Gastroesophageal sphincter (tissue), 4 donors: ENCODE measurements at places on chromosomes 12 and 14. TPM values are rescaled to one million over a fixed set of nuclear protein-coding genes. Genes with fewer than 3 reads are reported as not detected.

- H3K27ac ChIP-seq = no peak overlapping the region
- H3K27me3 ChIP-seq = peaks cover 13% of the 10 kb centered on the region
- no peaks in the 10 kb centered on the region for H3K4me1 ChIP-seq
Observed at GRCh38 chr12:57614948-57615500, 3.8 kb downstream of the ARHGEF25 start.

DNA sequence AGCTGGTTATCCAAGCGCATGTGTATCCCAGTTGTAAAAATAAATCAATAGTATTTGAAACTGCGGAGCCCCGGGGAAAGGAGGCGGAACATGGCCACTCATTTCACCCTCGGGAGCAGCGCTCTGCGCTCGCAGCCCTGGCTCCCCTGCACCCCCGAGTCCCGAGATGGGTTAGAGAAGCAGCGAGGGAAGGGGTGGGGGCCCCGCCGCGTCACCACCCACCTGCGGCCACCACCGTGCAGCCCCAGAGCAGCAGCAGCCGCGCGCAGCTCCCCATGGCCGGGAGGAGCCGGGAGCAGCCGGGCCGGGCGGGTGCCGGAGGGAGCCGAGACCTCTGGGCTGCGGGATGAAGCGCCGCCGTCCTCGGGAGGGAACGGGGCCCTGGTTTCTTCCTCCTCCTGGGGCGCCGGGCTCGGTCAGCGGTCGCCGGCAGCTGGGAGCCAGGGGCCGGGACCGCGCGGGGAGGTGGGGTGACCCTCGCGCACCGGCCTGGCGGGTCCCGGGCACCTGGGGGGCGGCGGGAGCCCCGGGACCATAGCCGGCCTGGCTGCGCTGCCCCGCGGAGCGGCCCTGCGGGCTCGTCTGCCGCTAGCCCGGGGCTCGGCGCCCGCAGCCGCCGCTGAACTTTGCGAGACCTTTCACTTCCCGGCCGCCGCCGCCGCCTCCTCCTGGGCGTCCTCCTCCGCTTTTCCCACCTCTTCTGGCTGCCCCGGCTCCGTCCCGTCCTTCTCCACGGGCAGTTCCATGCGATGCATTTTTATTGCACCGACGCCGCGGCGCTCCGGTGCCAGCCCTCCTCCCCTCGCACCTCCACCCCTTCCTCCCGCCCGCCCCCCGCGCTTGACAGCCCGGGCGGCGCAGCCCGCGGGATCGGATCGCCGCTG, at the start of gene NTN4:
Gene NTN4, minus strand, starts transcription at position 732 of the 884 bp plus-strand sequence. Its CDS starts 455 bp downstream, at position 277.
- no peaks in the 10 kb centered on the region for H3K27me3 ChIP-seq
- peak within 1 kb of the TSS; percentile 91 for H3K4me3 ChIP-seq
- H3K36me3 ChIP-seq = peaks cover 6% of the 10 kb centered on the region
- ATAC-seq = peak; percentile 67
- H3K4me1 ChIP-seq = peaks cover 18% of the 10 kb centered on the region

DNA sequence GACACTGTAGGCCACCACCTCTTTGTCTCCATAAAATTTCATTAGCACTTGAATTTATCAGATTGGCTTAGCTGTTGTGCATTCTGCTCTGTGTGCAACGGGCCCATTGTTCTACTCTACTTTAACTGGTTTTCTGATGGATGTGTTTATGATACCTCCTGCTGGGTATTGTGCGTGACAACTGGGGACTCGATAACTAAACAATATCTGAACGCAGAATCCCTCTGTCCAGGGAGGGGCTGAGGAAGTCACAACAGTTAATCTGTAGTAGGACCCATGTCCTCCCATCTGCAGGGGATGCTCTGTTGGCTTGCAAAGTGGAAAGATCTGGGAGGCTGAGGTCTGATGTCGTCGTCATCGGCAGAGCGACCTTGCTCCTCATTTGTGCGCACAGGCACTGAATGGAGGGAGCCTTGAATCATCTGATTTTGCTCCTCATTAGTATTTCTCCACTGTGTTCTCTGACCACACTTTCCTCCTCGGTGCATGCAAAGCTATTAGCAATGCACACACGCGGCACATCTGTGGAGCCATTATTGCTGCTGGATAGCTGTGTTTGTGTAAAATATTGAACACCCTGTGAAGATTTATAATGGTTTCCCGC, 422.5 kb downstream of the NRXN3 start:
- peaks cover 6% of the 10 kb centered on the region for H3K27me3 ChIP-seq
- no peak for ATAC-seq
- H3K27ac ChIP-seq = no peak overlapping the region

DNA sequence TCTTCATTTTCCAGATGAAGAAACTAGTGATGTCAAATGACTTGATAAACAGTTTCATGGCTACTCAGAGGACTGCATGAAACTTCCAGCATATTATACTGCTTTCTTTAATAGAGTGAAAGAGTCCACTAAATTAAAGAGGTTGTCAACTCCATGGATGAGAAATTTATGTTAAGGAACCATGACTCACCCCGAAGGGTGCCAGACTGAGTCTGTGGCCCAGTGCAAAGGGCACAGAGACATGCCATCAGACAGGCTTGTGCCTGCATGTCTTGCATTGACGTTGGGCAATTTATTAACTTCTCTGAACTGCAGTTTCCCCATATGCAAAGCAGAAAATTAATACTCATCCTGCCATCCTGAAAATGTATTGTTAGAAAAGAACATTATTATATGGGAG, 382.4 kb downstream of the APAF1 start:
- no peaks in the 10 kb centered on the region for H3K27me3 ChIP-seq
- no peaks in the 10 kb centered on the region for H3K4me1 ChIP-seq
- no peaks in the 10 kb centered on the region for H3K36me3 ChIP-seq
- H3K27ac ChIP-seq = no peak overlapping the region

DNA sequence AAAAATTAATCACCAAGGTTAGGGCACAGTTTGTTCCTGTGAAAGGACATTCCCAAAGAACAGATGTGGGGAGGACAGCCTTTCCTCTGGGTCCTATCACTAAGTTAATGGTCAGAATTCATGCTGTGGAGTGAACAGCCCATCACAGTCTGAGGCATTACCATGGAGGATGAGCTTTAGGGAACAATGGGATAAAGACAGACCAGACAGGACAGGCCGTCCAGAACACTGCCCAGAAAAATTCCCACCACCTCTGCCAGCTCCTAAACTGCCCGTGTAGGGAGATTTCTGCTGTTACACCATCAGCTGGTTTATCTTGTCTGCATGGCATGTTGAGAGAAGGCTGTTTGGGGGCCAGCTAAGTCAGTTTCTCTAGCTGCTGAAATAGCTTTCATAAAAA, 49.6 kb upstream of the IFNG-AS1 start:
- no peak overlapping the region for H3K4me3 ChIP-seq
- peaks cover 19% of the 10 kb centered on the region for H3K4me1 ChIP-seq
- ATAC-seq = no peak
- H3K36me3 ChIP-seq = no peaks in the 10 kb centered on the region
- no peaks in the 10 kb centered on the region for H3K27me3 ChIP-seq

DNA sequence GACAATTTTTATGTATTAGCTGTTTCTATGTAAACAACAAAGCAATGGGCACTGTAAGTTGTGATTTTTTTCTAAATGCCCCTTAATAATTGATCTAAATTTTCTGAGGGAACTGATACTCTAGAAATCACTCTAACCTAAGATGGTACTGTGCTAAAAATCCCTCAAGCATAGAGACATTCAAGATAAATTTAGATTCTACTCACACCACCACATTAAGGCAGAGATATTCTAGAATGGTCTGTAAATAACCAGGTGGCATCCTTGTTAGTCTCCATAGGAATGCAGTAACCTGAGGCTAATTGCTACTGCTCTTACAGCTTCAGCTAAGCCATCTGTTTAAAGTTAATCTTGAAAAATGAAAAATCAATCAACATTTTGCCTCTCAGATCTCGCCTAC, 87.3 kb downstream of the SLC41A2 start:
- no peak overlapping the region for H3K27ac ChIP-seq
- no peaks in the 10 kb centered on the region for H3K4me1 ChIP-seq
- H3K4me3 ChIP-seq = no peak overlapping the region
- no peaks in the 10 kb centered on the region for H3K27me3 ChIP-seq

The PPP4R3A gene
- total RNA-seq = 73.4 TPM

The COX8C gene
- not detected for total RNA-seq
